ENCODE measurements at places on chromosomes 3 and 15.

DNA sequence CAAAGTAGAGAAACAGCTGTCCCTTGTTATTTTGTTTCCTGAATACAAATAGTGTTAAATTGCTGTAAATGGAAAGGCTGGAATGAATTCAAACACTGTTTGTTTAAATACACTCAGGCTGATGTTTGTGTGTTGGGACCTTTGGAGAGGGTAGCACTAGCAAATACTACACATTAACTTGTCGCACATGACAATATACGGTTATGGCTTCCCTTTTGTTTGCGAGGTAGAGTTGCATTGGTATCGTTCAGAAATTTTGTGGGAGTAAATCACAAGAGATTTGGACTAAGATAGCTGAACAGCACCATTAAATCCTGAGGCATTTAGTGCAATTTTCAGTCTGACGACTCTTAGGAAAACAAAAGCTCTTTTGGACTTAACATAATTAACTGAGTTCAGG lies 213.0 kb upstream of the ROBO2 start:
- no peak for DNase-seq

DNA sequence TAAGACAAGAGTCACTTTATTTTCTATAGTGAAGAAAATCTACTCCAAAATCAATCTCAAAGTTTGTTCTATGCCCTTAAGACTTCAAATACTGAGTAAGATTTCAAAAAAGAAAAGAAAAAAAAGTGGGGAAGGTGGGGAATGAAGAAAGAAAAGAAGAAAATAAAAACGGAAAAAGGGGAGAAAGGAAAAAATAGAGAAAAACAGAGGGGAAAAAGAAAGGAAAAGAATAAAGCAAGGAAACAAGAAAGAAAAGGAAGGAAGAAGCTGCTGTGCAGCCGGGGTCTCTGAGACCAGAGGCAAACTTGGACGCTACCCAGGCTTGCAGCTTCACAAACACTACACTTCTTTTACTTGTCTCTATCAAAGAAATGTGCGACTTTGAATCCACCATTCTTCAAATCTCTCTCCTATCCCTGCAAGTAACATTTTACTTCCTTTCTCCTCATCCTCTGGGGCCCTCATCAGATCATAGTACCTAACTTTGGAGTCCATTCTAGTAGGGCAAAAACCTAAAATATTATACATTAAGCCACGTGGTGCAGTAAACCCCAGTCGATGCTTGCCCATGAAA lies 279.8 kb downstream of the FOXP1 start:
- no peak for DNase-seq

GRCh38 chr3:123749711-123750110 lies 134.4 kb downstream of the MYLK start:
- DNase-seq, result peak; percentile 86

GRCh38 chr3:3443482-3443881 lies 264.0 kb upstream of the CRBN start:
- DNase-seq, result no peak

- no peak for DNase-seq
These were observed 12.2 kb downstream of the IL5RA start for GRCh38 chr3:3097958-3098357.

DNA sequence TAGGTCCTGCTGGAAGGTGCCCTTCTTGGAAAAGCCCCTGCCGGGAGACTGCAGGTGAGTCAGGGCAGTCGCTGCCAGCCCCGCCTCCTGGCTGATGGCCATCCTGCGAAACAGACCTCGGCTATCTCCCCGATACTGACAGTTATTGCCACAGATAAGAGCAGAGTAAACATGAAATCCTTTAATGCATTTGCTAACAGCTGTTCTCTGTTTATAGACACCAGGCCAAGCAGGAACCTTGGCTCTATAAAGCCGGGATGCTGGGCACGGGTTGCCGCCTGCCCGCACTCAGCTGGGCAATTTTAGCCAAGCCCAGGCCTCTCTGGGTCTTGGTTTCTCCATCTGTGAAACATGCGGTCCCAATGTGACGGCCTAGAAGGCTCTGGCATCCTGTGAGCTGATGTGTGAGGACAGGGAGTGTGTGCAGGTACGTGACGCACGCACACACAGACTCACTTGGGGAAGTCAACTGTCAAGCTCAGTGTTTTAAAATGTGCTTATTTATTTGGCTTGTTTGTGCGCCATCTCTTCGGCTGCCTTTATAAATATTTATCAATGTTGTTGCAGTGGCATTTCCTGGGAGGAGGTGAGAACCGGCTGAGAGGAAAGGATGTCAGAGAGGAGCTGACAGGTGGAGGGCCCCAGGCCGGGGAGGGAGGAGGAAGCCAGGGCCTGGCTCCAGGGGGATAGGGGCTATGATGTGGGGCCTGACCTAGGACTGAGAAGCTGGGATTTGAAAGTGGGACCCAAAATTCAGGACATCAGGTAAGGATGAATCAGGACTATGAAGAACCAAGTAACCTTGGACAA lies 50.8 kb upstream of the PRR23E start:
- peak; percentile 57 for DNase-seq

GRCh38 chr3:58084788-58085543 lies 76.7 kb downstream of the FLNB start:
- no peak for DNase-seq

DNA sequence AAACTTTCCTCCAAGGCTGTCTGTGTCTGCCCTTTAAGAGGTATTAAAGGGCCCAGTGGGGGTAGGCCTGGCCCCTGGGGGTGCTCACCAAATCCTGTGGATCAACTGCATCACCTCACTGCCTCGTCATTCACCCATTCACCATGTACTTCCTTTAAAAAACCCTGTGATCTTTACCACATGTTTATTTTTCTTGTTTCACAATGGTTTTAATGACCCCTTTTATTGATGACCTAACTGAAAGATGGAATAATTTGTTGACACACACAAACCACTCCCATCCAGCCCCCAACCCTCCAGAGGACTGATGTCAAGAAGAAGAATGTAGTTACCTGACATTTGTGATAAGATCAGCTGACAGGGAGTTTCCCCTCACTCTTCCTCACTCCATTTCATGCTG lies 40.8 kb downstream of the KCNAB1 start:
- no peak for DNase-seq

DNA sequence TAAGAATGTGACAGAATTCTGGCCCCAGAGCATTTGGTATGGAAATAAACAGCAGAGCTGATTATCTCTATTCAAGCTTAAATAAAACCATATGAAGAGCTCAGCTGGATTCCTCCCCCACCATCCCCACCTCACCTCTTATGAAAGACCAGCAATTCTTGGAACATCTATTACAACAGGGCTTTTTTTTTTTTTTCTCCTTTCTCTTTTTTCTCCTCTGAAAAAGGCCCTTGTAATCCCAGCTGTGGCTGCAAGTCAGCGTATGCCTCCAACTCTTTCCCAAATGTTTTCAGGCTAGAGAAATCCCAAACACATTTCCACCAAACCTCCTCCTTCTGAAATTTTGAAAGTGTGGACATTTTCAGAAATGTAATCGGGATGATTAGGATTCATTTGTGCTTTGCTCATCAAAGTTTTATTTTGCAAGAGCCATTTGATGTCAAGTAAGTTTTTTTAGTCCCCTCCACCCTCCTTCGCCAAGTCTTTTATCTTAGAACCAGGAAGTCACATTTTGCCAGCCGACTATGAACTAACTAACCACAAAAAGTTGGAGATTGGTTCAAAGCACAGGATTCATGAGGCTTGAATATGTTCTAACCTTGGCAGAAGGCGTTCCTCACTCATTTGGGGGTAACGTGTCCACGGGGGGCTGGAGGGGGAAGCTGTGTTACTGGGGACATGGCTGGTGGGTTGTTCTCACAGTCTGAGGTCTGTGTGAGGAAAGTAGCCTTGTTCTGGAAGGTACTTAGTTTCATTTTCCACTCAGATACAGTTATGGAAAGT lies 142.0 kb upstream of the PDZRN3 start:
- DNase-seq, result peak; percentile 11

- no peak for DNase-seq
These were observed 1.5 kb downstream of the STXBP5L start for GRCh38 chr3:120909602-120909878.

DNA sequence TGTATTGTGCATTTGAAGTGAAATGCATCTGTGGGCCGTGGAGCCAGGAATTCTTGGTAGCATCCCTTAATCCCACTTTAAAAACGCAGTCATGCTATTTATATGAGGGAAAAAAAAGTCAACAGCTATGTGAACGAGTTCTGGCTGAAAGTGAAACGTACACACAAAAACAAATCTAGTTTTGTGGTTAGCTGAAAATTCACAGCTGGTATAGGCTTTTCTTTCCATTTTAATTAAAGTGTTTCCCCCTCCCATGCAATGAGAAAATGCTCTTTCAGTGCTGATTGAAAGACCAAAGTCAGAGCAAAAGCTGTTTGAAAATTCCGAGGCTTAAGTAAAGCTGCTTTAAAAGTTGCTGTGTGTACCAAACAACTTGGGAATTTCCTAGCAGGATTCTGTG lies 297.4 kb downstream of the PLCL2 start:
- DNase-seq, result no peak

GRCh38 chr15:99123713-99124451 lies 19.0 kb downstream of the SYNM start:
- DNase-seq, result peak; percentile 95

DNA sequence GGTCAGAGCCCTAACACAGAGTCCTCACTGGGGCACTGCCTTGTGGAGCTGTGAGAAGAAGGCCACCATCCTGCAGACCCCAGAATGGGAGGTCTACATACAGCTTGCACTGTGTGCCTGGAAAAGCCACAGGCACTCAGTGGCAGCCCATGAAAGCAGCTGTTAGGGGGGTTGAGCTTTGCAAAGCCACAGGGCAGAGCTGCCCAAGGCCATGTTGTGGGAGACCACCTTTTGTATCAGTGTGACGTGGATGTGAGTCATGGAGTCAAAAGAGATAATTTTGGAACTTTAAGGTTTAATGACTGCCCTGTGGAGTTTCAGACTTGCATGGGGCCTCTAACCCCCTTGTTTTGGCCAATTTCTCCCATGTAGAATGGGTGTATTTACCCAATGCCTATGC lies 52.9 kb upstream of the TPRG1 start:
- no peak for DNase-seq

GRCh38 chr3:196097373-196098154 lies 15.7 kb upstream of the TFRC start:
- peak; percentile 29 for DNase-seq

- DNase-seq, result peak; percentile 24
These were observed 32.1 kb downstream of the BUB1B start for GRCh38 chr15:40192942-40193341.

GRCh38 chr3:189144645-189145044 lies 27.1 kb upstream of the TPRG1 start:
- peak; percentile 65 for DNase-seq

DNA sequence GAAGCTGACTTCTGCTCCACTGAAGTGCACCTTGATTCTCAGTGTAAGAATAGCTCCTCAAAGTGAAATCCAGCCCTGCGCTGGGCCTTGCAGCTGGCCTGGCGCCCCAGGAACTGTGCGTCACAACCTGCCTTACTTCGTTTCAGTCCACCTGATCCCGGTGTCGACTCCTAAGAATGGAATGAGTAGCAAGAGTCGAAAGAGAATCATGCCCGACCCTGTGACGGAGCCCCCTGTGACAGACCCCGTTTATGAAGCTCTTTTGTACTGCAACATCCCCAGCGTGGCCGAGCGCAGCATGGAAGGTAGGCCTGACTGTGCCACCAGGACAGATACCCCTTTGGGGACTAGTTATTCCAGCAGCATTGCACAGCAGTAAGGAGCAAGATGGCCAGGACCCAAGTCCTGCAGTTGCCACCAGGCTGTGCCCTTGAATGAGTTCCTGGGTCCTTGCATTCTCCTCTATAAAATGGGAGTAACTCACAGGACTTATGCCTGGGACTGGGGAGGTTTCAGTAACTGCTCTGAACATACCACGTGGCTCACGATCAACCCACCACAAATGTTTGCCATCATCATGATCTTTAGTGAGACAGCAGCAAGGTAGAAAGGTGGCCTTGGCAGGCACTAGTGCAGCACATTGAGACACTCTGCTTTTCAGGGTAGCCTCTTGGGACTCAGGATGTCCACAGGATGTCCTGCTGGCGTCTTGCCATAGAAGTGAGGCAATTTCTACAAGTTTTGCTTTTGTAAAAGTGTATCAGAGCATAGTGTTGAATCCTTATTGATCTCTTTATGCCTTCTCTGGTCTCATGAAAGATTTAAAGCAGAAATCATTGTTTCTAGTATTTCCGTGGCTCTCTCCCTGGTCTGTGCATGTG lies 46.8 kb downstream of the PXYLP1 start:
- DNase-seq, result peak; percentile 78

DNA sequence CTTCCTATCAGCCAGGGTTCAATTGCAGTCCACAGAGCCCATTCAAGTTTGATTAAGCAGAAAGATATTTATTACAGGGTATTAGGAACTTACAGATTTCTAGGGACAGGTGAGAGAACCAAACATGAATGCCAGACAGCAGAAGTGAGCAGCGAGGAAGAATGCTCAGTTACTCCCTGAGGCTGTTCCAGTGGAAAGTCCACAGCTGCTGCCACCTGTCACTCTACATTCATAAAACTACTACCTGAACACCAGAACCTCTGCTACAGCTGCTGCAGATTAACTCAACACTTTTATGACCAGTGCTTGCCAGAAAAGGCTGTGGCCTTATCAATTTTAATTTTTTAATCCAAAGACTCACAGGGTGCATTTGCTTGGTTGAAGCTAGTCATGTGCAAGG lies 325.4 kb upstream of the ONECUT1 start:
- DNase-seq, result no peak

- DNase-seq, result no peak
These were observed 16.1 kb downstream of the SEMA5B start for GRCh38 chr3:123011447-123011846.

DNA sequence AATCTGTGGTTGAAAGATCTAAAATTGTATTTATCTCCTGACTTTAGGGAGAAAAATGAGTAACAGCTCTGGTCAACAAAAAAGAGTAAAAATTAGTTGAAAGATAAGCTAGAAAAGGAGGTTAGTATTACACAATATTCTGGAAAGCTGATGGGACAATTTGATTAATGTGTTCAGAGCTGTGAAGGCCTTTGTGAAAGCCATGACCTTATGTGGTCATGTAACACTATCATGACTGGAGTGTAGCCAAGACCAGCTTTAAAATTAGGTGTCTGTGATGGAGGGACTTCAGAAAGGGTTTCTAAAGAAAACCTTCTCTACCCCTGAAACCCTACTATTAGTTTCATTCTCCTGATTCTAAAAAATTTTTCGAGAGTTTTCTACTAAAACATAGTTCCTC lies 127.2 kb downstream of the NFKBIZ start:
- peak; percentile 33 for DNase-seq

DNA sequence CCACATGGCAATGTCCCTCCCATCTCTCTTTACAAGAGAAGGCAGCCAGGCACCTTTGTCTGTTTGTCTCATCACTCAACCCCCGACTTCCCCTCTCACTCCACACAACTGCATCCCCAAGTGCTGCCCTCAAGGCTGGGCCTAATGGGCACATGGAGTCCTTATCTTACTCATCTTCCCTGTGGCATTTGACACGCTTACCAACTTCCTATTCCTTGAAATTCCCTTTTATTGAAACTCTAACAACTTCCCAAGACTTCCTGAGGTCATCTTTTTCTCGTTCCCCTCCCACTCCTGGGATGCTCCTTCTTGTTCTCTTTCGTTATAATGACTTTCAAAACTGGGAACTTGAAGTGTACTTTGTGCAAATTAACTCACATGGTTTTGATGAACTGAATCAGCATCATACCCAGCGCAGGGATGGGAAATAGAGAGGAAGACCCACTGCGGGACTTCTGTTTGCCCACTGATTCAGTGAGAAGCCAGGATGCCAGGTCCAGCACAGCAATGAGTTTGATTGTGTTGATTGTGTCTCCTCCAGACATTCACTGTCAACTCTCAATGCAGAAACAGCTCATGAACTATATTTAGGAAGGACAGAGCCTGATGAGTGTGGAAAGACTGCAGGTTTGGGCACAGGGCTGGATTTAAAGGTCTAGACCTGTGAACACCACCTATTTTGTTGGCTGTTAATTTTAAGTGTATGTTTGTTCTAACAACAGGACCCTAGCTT lies 104.7 kb upstream of the TNIK start:
- DNase-seq, result no peak

- no peak for DNase-seq
These were observed 85.9 kb downstream of the AGBL1 start for GRCh38 chr15:86165265-86166211.
